ENCODE measurements at places on chromosomes 7 and 10.

DNA sequence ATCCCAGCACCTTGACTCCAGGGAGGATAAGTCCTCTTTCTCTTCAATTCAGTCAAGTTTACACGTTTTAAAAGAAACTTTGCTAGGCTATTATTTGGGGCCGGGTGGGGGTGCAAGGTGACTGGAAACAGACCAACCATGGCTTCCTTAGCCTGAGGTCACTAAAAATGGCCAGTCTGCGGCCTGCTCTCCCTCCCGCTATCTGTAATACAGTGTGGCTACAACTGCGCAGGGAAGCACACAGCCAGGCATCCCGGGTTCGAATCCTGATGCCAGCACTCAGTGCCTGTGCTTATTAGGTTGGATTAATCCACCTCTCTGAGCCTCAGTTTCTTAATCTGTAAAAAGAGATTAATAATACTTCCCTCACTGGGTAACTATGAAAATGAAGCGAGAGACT is 19.5 kb downstream of the ATP6V1F start:
- no peak for DNase-seq

DNA sequence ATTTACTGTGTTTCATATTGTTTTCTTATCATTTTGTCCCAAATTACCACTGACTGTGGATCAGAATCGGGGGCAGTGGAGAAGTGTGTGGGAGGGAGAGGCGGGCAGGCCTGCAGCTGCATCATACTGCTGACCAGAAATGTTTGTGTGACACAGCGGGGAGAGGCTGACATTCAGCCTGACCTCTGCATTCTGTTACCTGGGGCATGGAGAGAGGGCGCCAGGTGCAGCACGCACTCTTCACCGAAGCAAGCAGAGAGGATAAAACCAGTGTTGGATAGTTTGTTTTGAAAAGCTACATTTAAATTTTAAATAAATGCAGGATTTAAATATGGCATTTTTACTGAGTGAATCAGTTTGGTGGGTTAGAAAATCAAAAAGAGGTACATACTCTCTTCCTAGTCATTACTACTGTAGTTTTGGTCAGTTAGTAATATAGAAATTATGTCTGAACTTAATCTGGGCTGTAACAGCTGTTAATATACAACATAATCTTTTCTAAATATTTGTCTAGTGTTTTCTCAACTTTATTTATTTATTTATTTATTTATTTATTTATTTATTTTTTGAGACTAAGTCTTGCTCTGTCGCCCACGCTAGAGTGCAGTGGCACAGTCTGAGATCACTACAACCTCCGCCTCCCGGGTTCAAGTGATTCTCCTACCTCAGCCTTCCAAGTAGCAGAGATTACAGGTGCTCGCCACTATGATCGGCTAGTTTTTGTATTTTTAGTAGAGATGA is 8.8 kb upstream of the STMP1 start:
- no peak for DNase-seq

GRCh38 chr7:120981888-120982615 is 6.5 kb upstream of the CPED1 start:
- DNase-seq = no peak

DNA sequence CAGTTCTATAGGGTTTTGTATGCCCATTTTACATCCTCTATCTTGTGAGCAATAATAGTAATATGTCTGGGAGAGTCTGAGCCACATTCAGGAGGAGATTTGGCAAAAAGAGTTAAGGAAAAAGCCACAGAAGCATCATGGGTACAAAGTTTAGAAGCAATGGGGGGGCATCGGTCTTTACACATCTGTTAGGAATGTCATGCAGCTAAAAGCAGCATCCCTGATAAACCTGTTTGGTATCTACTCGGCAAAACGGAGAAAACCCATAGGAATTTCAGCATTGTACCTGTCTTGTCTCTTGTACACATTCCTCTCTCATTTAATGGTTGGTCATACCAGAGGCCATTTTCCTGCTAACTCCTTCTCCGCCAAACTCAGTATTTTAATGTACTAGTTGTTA is 12.5 kb upstream of the HERPUD2 start:
- no peak for DNase-seq

DNA sequence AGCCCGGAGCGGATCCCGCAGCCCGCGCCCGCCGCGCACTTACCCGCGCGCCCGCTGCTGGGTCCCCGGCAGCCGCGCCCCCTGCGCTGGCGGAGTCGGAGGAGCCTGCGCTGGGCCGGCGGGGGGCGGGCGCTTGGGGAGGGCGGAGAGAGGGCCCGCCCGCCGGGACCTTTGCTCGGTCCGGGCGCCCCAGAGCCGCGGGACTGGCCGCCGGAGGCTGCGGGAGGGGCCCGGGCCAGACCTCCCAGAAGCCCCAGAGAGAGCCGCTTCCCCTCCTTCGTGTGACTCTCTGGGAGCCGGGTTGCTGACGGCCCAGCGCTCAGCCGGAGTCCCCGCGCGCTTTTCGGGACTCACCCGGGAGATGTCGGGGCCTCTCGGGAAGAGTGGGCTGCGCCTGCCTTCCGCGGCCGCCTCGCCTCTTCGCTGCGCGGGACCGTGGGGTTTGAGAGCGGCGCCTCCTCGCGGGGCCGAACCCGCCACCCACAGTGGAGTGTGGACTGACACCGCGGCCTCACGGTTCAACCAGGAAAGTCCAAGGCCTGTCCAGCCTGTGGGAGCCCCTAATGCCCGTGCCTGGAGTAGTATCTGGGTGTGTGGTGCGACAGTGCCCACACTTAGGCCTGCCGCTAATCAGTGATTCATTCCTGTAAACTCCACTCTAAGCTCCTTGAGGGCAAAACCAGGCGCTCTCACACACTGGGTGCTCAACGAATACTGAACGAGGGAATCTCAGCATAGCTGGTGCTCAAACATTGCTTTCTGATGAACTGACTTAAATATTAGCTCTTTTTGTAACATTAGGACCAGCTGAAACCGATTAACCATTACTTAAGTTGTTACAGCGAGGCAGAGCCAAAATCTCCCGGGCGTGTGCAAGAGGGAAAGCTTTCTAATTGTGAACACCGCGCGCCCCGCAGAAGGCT is at the start of gene GSDME:
TSS of gene GSDME (minus strand) at position 112 of the 923 bp plus-strand sequence. CDS start 7,690 bp downstream, outside the sequence.
- peak; percentile 71 for DNase-seq

DNA sequence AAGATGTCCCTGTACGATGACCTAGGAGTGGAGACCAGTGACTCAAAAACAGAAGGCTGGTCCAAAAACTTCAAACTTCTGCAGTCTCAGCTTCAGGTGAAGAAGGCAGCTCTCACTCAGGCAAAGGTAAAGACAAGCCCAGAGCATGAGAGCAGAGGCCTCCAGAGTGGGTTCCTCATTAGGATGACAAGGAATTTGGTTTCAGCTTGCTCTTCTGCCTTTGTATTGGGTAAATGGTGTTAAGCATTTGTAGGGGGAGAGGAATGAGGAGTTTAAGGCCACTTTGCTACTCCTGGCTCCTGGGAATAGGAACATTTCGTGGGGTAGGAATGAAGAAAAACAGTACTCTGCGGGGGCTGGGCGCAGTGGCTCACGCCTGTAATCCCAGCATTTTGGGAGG is 8.2 kb downstream of the RBM17 start:
- DNase-seq = no peak

DNA sequence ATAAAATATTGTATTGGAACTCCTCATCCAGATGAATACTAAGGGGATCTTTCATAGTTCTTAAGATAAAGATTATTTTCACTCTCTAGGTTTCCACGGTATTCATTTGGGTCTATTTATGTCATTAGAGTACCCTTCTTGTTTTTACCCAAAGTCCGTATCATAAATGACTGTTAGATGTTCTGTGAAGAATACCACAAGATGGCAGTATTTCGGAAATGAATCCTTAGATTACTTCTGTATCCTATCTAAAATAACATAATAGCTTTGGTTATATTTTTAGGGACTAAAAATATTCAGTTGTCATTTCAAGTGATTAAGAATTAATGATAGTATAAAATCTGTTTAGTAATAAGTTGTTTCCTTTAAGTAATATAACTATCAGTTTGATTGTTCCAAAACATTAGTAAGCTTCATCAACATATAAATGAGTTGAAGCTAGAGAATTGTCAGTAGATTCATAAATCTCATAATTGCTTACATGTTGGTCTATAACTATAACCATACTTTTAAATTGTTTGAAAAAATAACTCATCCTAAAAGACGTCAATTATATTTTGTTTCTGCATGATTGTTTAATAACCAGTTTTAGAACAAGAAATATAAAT is 337.5 kb upstream of the KCND2 start:
- DNase-seq = peak; percentile 62

- peak; percentile 68 for DNase-seq
Observed at GRCh38 chr7:24756545-24757352, 515 bp downstream of the GSDME start.

DNA sequence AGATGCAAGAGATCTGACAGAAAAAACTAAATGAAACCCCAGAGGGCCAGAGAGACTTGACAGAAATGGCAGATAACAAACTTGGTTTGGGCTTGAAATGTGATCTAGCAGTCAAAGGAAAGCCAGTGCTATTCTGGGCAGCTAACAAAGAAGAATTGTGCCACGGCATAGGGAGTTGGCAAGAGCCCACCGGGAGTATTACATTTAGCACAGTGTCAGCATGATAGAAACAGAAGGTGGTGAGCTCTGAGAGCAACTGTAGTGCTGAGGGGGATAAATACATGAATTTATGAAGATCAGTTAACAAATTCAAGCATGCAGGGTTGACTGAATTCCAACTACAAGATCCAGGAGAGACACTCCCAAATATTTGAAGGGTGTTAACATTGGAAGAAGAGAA is 91.1 kb downstream of the AHCYL2 start:
- no peak for DNase-seq

DNA sequence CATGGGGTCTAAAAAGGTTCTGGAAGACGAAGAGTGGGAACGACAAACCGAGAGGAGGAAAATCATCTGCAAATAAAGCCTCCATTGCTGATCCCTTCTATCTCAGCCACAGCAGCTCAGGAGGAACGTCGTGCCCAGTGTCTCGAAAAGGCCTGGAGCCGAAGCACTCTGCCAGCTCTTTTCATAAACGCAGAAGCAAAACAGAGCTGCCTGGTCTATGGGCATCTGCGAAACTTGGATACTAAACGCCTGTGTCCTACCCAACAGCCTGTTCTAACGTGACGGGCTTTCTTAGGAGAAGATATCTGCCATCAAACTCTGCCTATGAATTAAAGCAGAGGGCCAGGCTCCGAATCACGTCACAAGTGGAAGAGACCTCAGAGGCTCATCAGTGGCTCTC is 68.7 kb downstream of the GNA12 start:
- no peak for DNase-seq

DNA sequence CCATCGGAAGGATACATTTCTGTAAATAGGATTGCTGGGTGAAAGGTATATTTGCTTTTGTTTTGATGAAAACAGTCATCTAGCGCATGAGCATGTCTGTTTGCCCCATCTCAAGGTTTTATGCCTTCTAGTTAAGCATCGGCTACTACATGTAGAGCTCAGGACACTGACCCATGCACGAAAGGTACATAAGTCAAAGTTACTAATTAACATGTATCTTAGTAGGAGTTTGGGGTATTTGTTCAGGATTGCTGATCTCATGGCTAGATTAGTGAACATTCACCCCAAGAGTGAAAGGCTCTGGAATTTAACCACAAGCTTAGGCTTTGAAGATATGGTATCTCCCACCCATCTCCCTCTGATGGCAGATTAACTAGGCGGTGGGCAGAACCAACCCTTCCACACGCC is 91.5 kb downstream of the RBM20 start:
- no peak for DNase-seq

DNA sequence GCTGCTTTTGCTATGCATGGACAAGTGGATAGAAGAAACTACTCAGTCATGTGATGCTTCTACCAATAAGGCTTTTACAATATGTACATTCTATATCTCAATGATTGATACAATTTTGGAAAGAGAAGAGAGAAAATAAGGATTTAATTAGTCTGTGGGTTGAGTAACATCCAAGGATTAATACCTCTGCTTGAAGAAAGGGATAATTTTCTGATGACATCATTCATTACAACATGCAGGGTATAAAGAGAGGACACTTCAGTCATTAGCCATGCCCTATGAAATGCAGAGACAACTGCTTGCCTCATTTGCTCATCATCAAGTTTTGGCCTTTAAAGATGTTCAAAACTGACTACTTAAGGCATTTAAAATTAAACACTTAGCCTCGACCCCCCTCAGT is 237.3 kb downstream of the AHR start:
- peak; percentile 47 for DNase-seq

DNA sequence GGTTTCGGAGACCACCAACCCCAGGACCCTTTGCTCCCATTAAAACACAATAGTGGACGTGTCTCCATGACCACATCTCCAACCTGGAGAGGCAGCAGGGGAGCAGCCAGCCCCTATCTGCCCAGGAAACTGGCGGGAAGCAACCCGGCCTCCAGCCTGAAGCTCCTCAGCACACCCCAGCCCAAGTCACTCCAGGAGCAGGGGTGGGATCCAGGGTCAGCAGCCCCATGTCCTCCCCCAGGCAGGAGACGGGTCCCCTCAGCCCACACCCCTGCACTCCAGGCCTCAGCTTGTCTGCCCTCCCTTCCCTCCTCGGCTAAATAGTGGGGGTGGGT is 601 bp downstream of the ADAM8 start:
- no peak for DNase-seq
